SK-N-SH (cell line): ENCODE measurements at places on chromosomes 4 and X. TPM values are rescaled to one million over a fixed set of nuclear protein-coding genes. Genes with fewer than 3 reads are reported as not detected.

- DNase-seq = no peak
These were observed 121.9 kb upstream of the PDLIM3 start for GRCh38 chr4:185657183-185657582.

The SSX1 gene
- polyA plus RNA-seq = 0.05 TPM in 1 of 2 replicates, not detected in the other

The BCLAF3 gene
- 1.1 and 1.5 TPM in 2 replicates for polyA plus RNA-seq

DNA sequence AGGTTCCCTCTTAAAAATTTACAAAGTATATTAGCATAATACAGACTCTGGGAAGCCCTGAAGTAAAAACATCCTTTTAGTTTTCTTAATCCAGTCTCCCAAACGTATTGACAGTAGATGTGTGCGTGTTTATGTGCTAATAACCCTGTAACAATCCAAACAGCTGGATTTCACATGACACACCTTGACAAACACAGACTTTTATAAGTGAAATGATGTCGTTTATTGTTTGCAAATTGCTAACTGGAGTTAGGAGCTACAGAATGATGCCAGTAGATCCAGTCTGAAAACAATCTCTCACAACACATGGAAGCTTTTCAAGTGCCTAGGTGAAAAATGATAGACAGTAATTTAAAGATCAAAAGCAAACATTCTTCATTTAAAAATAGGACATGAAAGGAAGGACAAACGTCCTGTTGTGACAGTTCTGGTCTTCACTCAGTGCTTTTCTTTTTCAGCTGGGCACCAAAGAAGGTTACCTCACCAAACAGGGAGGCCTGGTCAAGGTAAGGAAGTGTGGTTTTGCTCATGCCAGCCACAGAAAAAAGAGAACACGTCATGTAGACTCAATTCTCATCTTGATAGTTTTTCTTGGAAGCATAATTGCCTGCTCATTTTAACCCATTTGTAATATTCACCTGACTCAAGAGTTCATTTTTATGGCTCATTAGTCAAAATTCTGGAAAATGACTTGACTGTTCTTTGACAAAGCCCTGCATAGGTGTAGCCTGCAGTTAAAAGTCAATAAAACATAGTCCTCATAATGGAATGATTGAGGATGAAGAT lies 32.9 kb downstream of the LAMTOR3 start:
- no peak for DNase-seq

DNA sequence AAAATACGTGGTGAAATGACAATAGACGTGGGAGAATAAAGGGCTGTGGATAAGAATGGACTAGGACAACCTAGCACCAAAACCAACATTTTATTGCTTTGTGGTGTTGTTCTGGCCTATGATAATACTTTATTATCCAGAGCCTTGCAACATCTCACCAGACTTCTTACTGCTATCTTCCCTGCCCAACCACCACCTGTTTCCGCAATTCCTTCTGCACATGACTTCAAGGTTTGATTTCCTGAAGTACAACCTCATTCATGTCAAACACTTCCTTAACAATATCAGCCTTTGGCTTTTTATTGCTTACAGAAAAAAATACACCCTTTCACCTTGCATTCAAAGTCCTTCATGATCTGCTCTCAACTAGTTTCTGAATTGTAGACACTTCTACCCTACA lies 84.8 kb downstream of the RTL3 start:
- DNase-seq = no peak

The BEX2 gene
- polyA plus RNA-seq = 32.4 and 36.9 TPM in 2 replicates

The HTR2C gene
- 0.02 and 0.05 TPM in 2 replicates for polyA plus RNA-seq

DNA sequence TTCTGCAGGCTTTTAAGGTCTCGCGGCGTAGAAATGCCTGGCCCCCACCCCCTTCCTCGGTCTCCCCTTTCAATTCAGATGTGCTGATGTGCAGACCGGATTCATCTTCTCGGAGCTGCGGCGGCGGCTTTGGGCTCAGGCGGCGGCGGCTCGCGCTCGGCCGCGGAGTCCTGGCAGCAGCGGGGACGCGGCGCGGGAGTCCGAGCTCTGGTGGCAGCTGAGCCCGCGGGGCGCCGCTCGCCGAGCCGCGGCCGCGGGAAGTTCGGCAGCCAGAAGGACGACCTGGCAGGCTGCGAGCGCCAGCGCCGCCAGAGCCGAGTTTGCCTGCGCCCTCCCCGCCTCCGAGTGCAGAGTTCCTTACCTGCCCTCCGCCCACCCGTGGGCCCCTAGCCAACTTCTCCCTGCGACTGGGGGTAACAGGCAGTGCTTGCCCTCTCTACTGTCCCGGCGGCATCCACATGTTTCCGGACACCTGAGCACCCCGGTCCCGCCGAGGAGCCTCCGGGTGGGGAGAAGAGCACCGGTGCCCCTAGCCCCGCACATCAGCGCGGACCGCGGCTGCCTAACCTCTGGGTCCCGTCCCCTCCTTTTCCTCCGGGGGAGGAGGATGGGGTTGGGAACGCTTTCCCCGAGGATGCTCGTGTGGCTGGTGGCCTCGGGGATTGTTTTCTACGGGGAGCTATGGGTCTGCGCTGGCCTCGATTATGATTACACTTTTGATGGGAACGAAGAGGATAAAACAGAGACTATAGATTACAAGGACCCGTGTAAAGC lies 448 bp downstream of the TLL1 start:
- DNase-seq = peak; percentile 77

The TMPRSS11D gene
- 0.02 TPM in 1 of 2 replicates, not detected in the other for polyA plus RNA-seq

DNA sequence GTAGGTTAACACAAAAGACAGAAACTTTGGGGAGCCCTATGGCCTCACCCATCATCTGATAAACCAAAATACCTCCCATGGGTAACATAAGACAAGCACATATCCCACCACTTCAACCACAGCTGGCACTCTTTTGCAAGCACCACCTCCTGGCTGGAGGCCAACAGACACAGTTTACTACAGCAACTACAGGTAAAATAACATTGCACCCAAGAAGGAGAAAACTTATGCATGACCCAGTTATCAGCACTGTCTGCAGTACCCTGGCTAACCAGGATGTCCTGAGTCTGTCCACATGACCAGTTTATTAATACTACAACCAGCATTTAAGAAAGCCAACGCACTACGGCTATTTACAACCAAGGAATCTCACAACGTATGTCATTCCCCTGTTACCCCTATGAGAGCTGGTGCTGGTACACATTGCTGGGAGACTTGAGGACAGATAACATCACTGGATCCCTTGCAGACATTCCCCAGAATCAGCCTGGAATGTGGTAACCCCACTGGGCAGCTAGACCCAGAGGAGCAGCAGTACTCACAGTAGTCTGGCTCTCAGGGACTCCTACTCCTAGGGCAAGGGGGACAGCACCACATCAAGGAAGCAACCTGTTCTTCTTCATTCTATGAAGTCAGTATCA lies 32.0 kb downstream of the ELF2 start:
- DNase-seq = no peak

DNA sequence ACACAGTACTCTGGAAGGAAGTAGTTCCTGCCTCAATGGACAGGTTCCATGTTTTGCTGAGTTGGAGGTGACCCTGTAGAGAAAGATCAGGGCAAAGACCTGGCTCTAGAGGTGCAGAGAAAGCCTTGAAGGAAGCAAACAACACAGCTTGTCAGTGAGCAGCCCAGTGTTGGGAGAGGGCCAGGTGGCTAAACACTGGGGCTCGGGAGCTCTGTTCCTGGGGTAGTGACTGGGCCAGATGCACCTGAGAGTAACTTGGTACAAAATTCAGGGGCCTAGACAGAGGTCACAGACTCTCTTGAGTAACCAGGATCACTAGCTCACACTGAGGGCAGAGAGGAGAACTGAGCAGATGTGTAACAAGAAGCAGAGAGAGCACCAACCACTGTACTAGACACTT lies 138.4 kb upstream of the NALF2 start:
- no peak for DNase-seq

- no peak for DNase-seq
These were observed 153.0 kb upstream of the SCML1 start for GRCh38 chrX:17584248-17584681.

The GAGE2A gene
- not detected in 2 replicates for polyA plus RNA-seq

DNA sequence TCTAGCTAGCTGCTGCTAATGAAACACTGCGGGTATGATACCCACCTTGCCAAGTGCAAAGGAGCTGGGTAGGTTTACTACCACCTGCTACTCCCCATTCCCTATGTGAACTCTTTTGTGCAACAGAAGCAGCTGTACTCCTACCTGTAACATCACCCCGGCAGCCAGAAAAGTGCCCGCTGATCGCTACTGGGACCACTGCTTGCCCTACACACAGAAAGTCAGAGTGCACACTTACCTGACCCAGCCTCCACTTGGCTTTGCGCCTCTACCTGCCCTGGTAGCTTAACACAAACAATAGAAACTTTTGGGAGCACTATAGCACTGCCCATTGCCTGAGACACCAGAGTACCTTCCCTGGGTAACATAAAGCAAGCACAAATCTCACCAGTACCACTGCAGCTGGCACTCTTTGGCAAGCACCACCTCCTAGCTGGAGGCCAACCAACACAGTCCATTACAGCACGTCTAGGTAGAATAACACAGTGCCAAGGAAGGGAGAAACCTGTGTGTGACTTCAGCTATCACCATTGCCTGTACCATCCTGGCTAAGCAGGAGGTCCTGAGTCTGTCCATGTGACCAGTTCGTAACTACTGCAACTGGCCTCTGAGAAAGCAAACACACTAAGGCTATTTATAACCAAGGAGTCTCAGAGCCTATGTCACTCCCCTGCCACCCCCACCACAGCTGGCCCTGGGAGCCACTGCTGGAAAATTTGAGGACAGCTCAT lies 80.1 kb downstream of the CENPC start:
- no peak for DNase-seq

DNA sequence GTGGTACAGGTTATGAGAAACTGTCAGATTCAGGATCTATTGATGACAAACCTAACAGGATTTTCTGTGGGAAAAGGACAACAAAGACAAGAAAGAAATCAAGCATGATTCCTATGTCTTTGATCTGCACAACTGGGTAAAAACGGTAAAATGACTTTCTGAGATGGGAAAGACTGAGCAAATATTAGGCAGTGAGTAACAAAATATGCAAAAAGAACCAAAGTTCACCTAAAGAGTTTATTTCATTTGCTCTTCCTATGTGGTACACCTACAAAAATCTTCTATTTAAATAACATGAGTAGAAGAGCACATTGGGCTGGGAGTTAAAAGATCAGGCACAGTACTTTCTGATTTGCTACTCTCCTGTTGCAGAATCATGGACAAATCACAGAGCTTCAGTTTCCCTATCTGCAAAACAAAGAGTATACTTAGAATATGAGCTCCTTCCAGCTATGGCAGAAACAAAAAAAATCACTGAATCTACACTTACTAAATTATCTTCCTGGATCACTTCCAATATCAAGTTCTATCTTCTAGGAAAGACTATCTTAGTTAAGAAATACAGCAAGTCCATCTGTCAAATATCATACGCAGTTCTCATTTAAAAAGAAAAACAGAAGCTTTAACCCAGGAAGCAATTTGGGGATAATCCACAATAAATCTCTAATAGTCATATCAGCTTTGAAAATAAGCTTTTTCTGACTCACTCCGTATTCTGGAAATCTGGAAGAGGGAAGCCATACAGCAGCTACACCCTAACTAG lies 37.4 kb downstream of the NFXL1 start:
- no peak for DNase-seq

The BCORL1 gene
- 1.5 and 4.2 TPM in 2 replicates for polyA plus RNA-seq

GRCh38 chrX:12403474-12404082 lies 265.3 kb downstream of the FRMPD4 start:
- DNase-seq = no peak

The MAGEC3 gene
- polyA plus RNA-seq = 0.26 and 0.91 TPM in 2 replicates

DNA sequence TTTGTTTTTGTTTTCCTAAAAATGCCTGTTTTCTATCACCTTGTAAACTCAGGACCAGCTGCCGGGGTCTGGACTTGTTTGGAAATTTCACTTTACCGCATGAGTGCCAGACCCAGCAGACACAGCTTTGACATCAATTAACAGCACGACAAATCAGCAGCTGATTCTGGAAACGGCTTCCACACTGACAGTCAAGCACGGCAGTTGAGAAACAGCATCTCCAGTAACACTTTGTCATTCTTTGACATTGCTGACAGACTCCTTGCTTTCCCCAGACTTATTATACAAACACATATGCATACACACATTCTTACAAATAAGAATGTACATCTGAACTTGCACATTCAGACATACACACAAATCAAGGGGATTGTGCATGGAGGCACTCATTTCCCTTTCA lies 1017.6 kb upstream of the HS3ST1 start:
- peak; percentile 12 for DNase-seq

GRCh38 chr4:147428583-147428982 lies 52.3 kb upstream of the EDNRA start:
- no peak for DNase-seq

DNA sequence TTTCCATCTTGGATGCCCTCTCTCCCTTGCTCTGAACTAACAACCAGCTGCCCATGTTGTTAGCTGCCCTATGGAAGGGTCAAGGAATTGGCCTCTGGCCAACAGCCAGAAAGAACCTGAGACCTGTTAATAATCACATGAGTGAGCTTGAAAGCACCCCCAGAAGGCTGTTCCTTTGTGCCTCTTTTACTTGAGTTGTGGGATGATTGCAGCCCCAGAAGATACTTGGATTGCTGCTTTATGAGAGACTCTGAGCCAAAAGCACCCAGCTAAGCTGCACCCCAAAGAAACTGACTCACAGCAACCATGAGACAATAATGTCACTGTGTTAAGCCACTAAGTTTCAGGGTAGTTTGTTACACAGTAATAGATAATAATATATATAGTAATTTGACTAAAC lies 73.3 kb downstream of the FRYL start:
- no peak for DNase-seq

DNA sequence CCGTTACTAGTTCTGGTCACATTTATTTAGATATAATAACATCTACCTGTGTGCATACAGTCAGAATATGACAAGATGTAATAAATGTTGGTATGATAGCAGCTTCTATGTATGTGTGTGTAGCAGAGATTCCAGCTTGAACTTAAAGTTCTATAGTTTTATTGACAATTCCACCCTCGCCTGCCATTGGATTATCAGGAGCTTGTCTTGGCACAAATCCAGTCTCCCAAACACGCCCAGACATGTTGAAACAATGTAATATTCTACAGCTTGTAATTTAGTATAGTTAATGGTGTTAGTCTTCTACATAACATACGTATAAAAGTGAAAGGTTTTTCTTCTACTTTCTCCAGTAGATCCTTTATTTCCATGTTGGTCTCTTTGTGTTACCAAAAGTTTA lies 44.4 kb downstream of the BBS12 start:
- DNase-seq = no peak

The CXCL8 gene
- 6.0 and 7.7 TPM in 2 replicates for polyA plus RNA-seq

- peak; percentile 81 for DNase-seq
These were observed 1.0 kb downstream of the SHISA3 start for GRCh38 chr4:42398171-42398870.

DNA sequence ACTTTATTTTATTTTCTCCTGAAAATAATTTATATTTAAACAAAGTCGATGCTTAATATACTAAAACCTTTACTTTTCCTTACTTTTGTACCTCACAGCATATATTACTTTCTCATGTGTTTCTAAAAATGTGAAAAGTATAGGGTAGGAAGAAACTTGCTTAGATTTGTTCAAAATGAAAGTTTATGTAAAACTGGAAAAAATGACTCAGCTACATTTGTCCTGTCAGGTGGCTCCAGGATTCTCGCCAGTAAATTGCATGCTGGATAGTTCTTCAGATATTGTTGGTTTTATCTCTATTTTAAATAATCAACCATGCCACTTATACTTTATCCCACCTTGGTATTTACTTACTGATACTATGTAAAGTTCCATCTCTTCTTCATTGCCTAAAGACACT lies 159.2 kb upstream of the NDST4 start:
- no peak for DNase-seq

- DNase-seq = peak; percentile 39
These were observed 813 bp downstream of the DIAPH2 start for GRCh38 chrX:96685210-96686099.

The PDE6B gene
- 1.2 and 1.5 TPM in 2 replicates for polyA plus RNA-seq
